ENCODE measurements at places on chromosomes 1 and 21.

DNA sequence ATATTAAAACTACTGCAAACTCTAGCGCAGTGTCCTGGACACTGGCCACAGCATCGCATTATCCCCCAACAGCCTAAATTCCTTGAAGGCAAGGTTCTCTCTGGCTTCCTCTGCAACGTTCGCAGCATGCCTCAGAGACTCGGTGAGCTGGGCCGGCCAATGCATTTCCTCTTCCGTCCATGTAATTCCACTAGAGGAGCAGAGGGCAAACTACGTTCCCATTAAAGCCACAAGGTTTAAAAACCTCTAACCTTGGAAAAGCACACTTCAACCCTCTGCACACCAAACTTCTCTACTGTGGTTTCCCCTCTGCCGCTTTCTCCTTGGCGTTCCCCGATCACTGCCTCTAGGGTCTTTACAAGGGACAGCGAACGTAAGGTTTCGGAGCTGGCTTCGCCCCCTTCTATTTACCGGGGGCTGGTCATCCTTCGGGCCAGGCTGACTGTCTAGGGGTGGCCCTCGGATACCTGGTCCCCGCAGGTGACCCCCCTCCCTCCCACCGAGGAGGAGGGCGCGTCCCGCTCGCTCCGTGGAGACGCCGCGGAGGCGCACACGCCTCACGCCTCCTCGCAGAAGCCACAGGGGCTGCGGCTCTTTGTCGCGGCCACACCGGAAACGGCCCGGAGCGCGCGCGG, 456 bp upstream of the SMYD2 start:
- peak; percentile 31 for DNase-seq

- DNase-seq = no peak
Observed at GRCh38 chr1:12634696-12635202, 9.1 kb upstream of the AADACL4 start.

GRCh38 chr1:14441302-14441741, 157.2 kb upstream of the KAZN start:
- no peak for DNase-seq

DNA sequence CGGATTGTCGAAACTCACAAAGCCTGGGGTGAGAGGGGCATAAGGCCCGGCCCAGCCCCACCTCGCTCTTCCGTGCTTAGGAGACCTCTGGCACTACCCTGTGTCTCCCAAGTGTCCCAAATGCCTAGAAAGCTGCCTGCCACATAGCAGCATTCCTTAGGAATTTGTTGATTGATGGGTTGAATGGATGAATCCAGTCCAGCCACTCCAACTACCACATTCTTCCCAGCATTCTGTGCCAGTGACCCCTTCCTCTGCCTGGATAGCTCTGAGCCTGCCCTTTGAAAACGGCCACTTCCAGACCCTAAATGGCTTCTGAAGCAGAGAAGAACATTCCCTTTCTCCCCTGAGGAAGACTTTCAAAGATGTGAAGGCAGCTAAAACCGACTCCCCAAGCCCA, 11.5 kb downstream of the CELF3 start:
- DNase-seq = no peak

GRCh38 chr1:22677931-22678896, 25.2 kb downstream of the C1QB start:
- DNase-seq = no peak

DNA sequence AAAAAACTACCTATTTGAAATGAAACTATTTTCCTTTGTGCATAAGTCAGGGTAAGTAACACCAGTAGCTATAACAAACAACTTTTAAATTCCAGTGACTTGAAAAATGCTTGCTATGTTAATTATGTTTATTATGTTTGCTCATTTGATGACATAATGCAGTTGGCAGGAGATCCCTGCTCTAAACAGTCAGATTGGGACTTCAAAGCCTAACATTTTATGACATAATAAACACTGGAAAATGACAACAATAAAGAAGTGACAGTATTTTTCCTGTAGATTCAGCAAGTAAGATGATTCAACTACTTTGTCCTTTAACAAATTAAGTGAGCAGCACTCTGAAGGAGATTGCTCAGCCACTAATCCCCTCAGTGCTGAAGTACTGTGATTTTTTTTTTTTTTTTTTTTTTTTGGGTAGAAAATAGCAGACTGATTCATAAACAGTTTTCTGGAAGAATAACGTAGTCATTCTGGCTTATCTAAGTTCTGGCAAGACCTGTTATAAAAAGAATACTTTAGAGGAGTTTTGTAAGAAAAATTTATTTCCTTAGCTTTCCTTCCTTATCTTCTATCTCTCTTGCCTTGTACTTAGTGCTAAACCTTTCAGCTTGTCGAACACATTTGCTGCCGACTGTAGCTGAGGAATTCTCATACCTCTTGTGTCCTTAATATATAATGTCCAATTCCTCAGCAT, 207.2 kb downstream of the PTGER3 start:
- DNase-seq = no peak

DNA sequence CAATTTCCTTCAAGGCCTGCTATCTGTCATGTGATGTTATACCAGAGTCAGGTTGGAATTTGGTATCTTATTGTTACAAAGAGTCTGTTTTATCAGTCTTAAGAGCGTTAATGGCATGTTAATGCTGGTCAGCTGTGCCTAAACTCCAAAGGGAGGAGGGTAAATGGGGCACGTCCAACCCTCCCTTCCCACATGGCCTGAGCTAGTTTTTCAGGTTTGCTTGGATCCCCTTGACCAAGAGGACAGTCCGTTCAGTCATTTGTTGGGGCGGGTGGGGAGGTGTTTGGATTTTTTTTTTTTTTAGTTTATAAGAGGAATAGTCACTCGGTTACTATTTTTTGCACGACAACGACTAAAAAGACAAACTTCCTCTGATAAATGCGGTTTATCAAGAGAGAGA, 63.8 kb upstream of the LYST start:
- no peak for DNase-seq

Measured in stimulated activated CD8-positive, alpha-beta memory T cell treated with anti-CD3 and anti-CD28 coated beads, Interleukin-4, amount 100 ng/mL, for 48 hours (primary cell).